ENCODE measurements at places on chromosomes 5 and 9.

DNA sequence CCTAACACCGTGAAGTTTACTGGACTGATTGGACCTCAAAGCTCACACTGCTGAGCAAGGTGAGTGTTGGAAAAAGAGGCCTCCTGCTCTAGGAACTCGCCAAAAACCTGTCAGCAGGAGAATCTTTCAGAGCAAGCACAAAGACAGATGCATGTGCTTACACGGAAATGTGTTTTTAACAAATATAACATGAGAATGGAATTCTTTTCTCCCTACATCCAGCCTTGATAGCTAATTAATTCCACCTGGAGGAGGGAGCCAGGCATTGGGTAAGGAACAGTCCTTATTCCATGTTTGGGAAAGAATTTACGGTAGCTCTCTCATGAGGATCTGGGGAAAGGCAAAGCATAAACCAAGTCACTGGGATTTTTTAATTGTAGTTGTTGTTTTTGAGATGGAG is 98.8 kb downstream of the KLF4 start:
- DNase-seq: no peak

GRCh38 chr9:91210318-91210717 is 151.4 kb downstream of the AUH start:
- DNase-seq: no peak

DNA sequence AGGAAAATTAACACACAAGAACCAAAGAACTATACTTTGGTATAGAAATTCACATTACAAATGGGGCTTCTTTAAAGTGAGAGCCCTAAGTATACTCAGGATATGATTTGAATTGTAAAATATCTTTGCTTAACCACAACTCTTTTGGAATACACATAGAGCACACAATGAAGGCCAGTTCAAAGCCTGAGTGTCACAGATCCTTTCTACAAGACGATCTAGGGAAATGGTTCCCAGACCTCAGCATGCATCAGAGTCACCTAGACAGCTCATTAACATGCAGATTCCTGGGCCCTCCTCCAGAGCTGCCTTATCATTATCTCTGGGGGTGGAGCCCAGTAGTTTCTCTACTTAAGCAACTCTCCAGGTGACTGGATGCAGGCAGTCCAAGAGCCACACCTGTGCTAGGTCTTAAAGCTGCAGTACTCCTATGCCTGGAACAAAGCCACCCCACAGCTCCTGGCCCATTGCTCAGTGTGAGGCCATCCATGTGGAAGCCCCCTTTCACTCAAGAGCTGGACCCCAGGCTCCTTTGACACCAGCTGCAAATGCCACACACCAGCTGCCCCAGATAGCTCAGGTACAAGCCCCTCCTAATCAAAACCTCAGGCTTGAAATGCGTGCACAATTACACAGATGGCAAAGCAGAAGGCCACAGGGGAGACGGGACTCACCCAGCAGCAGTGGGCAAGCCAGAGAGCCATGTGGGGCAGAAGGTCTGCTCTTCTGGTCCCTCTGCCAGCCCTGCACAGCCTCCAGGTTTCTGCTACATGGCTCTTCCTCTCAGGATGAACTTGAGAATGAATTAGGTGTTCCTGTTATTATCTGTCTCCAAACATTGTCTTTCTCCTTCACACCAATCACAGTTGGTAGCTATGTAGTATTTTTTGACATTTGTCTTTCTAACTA is 106.1 kb downstream of the SH3TC2 start:
- DNase-seq: no peak

- DNase-seq: no peak
These were observed 12.7 kb downstream of the ABLIM3 start for GRCh38 chr5:149153751-149154610.

DNA sequence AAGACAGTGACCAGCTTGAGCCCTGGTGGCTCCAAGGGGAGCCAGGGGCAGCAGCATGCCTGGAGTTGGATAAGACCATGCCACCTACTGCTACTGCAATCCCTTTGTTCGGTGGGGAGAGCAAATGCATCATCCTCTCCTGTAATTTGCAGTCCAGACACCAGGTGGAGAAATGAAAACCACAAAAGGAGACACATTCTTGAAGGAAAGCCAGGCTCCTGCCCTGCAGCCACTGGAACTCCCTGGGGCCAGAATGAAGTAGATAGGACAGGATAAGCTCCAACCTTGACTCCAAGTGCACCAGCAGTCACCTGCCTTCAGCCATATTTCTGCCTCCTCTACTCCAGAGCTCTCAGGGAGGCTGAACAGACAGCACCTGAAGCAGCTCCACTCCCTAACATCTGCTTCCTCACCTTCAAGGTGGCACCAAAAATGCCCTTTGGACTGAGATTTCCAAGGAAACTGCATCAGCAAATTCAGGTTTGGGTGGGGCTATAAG is 65.1 kb upstream of the IQGAP2 start:
- peak; percentile 37 for DNase-seq

GRCh38 chr9:15010581-15010980 is 100.4 kb upstream of the FREM1 start:
- DNase-seq: no peak

DNA sequence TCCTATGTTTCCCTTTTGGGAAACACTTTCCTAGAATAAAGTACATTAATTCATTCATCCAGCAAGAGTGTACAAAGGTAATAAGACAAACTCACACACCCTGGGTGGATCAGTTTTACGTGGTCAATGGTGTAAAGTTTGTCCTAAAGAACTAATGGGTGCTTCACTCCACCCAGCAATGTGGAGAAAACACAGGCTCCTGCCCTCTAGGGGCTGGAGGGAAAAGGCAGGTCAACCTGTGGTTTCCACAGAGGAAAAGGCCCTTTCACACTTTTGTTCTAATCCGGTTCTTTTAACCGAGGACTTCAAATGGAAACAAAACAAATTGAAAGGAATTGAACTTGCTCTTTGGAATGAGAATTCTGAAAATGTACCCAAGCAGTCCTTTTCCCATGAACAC is 80.9 kb upstream of the SPOCK1 start:
- DNase-seq: no peak

GRCh38 chr5:113693701-113694100 is 180.2 kb downstream of the YTHDC2 start:
- no peak for DNase-seq

GRCh38 chr5:171593976-171594375 is 174.5 kb downstream of the FGF18 start:
- DNase-seq: no peak

- DNase-seq: no peak
These were observed 110.7 kb upstream of the PHYKPL start for GRCh38 chr5:178343306-178343705.

- no peak for DNase-seq
These were observed 376.4 kb downstream of the CTNND2 start for GRCh38 chr5:11527652-11528349.

DNA sequence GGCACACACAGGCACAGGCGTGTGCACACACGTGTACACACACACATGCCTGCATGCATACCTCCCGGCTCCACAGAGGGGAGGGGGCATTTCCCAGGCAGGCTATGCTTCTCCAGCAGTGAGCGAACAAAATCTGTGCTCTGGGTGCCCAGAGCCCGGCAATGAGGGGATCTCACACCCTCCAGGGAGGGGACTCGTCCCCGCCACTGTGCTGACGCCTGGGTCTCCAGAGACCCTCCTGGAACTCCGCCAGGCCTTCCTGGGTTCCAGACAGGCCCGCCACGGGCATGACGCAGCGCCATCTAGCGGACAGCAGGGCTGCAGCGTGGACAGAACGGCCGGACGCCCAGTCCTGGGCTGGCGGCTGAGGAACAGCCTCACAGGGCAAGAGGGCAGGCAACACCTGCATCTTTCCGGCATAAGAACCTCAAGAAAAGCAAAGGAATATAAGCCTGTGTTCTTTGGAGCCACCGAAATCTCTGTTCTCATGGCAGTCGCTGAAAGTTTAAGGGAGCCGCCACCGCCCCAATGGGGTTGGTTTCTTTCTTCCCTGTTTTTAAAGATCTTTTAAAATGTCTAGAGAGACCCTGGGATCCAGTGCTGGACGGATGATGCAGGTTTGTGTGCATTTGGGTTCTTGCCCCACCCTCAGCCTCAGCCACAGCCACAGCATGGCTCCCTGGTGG is 135.6 kb upstream of the PPP1R26 start:
- DNase-seq: peak; percentile 44

GRCh38 chr5:75053054-75053303 is 621 bp upstream of the GCNT4 start:
- DNase-seq: no peak

- no peak for DNase-seq
These were observed 271.1 kb upstream of the NMUR2 start for GRCh38 chr5:152676196-152676595.

- peak; percentile 18 for DNase-seq
These were observed 1.1 kb downstream of the POLR1E start for GRCh38 chr9:37486616-37487548.

GRCh38 chr9:27280860-27281259 is 16.1 kb downstream of the EQTN start:
- DNase-seq: no peak

DNA sequence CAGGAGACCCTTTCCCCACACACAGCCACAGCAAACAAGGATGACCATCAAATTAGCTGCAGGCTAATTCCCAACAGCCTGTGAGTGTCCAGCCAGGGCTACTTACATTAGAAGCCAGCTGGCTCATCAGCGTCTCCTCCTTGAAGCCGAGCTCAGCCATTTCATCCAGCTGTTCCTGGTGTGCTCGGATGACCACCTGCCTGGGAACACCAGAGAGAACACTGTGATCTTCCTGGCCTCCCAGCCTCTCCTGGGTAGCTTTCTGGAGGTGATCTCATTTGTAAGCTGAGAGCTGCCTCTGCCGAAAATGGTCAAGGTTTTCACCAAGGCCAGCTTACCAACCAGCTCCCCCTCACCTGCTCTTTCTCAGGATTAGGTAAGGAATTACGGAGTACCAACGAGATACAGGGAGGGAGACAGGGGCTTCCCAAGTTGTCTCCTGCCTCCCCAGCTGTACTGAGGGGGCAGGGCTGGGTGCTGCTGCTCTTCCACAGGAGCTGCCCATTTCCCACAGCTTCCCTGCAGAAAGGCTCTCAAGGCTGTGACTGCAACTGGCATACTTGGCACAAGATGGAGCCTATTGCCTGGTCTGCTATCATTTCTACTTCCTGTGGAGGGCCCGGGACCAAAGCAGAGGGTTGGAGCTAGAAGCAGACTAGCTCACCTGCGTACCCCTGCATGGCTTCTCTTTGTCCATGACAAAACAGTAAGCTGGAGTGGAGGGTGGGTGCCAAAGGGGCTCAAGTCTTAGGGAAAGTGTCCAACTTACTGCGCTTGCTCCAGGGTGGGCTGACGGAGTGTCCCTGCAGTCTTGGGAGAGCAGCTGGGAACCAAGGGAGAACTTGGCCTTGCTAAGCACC is 73.9 kb downstream of the KIF24 start:
- DNase-seq: no peak

DNA sequence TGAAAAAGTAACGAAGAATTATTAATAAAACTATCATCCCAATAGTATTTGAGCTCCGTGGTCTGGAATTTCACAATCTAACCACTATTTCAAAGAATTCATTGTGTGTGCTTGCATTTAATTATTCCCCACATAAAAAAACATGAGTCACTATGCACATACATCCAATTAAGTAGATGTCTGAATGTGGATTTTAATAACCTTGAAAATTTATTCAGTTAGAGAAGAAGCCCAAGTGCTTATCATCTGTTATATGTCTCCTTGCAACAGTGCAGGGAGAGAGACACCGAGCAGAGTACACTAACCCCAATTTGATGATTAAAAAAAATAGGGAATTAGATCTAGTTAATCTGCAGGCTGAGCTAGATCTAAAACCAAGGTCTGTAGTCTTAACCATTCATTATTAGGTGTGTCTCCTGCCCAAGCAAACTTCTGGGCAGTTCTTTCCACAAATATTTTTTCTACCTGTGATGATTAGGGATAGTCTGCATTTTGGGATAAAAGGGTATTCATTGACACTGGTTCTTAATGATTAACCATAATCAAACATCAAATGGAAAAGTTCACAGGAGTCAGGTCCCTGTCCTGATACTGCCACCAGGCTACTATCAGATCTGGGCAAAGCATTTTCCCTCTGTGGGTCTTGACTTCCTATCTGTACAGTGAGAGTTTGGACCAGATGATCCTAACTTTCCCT is 164.2 kb downstream of the GRIA1 start:
- no peak for DNase-seq

- no peak for DNase-seq
These were observed 541.4 kb downstream of the KCTD16 start for GRCh38 chr5:144712090-144712489.

GRCh38 chr9:90870621-90871326 is 69.2 kb downstream of the SYK start:
- peak; percentile 30 for DNase-seq

DNA sequence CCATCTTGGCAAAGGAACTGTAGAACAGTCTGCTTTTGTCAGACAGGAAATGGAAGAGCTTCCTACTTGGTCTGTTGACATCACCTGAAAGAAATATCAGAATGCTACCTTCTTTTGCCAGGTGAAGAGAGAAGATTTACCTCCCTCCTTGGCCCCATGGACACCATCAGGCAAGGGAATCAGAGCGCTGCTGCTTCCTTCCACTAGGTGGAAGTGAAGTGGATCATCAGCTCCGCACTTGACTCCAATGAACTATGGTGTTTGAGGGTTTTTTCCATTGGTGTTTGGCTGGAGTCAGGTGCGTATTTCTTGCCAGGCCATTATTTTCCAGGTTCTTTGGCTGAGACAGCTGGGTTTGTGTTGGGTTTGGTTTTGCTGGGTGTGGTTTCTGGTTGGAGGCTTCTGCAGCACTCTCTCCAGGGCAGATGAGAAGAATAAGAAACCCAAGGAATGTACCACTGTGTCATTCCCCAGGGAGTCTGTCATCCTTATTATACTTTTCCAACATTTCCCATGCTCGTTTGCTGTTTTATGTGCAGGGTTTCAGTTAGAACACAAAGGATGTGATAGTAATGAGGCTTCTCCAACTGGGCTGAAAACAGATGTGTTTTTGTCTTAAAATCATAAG is 12.4 kb downstream of the SPATA31E1 start:
- DNase-seq: no peak

DNA sequence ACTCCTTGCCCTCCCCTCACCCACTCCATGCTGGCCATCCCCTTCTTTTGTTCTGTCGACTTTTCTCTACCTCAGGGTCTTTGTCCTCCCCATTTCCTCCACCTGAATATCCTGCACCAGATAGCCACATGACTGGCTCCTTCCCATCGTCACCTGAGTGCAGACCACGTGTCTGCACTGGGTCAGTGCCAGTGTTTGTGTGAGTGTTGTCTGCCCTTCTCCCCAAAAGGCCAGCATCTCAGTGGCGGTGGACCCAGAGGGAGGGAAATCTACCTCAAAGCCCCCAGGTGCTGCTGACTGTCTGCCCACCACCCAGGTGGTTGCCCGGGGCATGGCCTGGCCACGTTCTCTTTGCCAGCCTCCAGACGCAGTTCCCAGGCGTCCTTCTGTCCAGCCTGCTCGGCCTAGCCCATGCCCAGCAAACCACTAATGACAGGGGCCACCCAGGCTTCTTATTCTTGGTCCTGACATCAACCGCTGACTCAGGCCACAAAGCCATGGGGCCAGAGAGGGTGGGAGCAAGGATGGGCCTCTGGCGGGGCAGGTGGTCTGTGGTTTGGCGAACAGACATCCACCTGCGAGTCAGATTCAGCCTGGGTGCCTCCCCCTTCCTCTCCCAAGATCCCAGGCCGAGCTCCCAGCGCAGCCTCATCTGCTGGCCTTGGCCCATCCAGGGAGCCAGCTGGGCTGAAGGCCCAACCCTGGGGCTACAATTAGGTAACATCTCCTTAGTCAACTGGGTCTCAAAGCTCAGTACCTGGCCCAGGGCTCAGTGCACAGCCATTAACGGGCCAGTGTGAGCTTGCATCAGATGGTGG is 5.5 kb upstream of the NINJ1 start:
- DNase-seq: no peak

All from activated naive CD4-positive, alpha-beta T cell treated with Interleukin-2 at 50 U/mL for 16 hours (primary cell).